ENCODE measurements at places on chromosomes 1 and 21.

DNA sequence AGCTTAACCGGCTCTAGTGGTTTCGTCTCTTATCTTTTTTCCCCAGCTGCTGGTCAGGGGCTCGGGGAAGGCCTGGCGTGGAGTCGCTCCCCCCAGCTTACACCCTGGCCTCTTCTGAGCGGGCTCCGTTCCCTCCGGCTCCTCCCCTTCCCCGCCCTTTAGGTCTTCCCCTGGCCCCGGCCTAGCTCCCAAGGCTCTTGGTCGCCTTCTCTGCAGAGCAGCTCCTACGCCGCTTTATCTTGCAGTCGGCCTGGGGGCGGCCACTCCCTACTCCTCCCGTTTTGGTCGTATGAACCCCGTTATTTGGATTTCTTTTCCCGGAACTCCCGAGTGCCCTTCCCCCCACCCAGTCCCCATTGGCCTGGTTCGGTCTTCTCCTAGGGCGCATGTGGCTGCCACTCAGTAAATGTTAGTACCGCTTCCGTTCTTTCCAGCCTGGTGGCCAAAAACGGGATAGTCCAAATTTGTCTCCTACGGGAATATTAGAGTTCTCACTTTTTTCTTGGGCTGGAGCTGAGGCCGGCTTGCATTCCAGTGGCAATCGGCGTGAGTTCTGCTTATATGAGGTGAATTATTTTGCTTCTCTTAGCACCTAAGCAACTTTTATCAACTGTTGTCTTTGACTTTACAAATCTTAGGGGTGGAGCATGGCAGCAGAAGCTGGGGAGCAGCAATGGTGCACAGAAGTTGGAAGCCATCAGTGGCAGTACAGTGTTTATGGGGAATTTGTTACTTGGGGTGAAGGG, 467 bp downstream of the THRAP3 start:
- peak; percentile 84 for ATAC-seq

- no peak for ATAC-seq
Observed at GRCh38 chr21:36813052-36813451, 114.1 kb downstream of the SIM2 start.

- no peak for ATAC-seq
Observed at GRCh38 chr1:158046715-158047510, 53.5 kb downstream of the KIRREL1 start.

DNA sequence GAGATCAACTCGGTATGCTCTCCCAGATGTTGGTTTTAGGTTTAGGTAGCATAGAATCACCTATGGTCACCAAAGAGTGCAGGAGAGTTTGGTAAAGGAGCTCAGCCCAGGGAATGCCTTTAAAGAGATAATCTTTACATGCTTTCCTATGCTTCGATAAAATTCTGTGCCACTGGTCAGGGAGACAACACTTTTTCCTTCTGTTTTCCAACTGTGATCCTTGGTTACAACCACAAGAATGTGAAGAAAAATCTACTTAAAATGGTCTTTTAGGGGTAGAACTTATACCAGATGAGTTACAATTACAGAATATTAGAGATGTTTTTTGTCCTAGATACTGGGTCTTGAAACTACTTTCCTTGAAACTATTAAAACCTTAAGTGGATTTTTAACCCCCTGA, 895.6 kb downstream of the TTLL7 start:
- no peak for ATAC-seq

DNA sequence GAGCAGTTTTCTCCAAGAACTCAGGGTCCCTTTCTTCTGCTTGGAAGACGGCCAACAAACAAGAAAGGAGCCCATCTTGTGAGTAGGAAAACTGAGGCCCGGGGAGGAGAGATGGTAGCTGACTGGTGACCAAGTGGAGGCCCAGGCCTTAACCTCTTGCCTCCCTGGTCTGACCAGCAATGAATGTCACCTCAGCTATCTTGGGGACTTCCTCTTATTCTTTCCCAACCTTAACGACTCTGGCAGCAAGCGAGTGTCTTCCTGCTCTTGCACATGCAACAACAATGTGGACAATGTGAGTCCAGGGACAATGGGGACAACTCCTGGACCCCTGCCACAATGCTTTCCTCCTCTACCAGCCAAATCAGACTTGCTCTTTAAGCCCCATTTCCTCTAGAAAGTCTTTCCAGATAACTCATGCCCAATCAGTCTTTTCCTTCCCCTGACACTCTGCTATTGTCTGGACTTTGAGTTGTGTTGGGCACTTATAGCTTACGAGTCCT, 12.6 kb downstream of the HSPG2 start:
- ATAC-seq = no peak

- ATAC-seq = peak; percentile 76
Observed at GRCh38 chr1:155218854-155219591, 10.5 kb downstream of the MTX1 start.

DNA sequence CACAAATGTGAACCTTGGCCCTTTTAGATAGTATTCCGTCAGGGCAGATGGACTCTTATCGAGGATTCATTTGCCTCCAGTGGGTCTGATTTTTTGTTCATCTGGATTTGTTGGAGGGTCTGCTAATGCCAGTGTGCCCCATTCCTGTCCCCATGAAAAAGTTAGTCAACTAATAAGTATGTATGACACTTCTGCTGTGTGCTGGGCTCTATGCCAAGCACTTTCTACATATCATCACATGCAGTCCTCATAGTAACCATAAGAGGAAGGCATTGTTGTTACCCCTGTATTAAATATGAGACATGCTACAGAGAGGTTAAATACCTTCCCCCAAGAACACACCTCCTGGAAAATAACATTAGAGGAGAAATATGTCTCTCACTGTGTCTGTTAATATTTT, 46.6 kb upstream of the MAB21L3 start:
- no peak for ATAC-seq

GRCh38 chr1:27447883-27448282, 42.1 kb downstream of the WASF2 start:
- no peak for ATAC-seq

DNA sequence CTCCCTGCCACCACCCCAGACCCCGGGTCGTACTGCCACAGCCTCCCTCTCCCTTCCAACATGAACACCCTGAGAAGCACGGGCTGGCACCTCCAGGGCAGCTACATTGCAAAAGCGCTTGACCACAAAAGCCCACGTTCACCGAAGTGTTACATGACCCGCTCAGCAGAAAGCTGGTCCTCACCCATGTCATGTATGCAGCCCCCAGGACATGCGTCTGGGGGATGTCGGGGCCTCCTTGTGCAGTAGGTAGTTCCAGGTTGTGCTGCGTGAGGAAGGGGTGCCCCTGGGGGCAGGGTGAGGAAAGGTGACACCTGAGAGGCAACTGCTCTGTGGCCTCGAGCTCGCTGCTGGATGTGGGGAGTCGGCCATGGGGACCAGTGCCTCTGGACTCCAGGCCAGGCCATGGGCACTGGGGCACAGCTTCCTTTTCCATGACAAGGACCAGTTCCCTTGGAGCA, 102.0 kb upstream of the C1orf174 start:
- ATAC-seq = no peak

DNA sequence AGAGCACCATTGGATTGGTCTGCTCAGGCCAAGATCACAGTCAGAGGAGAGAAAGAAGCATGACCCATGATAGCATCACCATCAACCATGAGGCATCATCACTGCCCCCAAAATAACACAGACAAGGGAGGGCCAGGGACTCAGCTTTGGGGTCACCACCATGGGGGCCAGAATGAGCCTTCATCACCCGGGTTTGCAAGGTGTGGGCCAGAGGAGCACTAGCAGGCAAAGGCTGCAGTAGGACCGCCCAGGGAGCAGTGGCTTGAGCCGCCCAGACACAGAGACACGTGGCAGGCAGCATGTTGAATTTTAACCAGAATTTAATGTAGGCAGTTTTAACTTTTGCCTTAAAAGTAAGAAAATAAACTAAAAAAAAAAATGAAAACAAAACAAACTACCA, 53.7 kb upstream of the TMPRSS2 start:
- no peak for ATAC-seq

DNA sequence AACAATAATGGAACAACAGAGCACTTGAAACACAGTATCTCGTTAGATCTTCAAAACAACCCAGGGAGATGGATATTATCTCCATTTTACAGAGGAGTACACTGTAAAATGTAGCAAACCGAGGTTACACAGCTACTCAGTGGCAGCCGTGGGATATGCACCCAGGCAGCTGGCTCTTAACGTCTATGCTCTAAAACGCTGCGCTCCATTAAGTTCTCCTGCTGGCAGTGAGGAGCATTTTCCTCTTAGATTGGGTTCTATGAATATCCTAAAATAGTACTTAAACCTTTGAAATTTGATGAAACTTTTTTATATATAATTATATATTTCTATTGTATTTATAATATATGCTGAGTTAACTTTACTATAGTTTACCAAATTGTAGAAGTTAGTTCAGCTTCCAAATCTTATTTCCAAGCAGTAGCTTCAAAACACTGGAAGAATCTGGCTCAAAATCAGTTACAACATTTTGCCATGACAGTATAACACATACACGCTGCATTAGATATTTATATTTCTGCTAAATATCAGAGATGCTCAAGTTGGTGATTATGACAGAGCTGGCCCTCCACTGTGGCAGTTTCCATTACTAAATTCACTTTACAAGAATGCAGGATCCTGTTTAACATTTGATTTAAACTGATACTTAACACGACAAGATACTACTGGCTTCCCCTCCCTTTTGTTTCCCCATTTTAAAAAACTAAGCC, 49.5 kb downstream of the TGFBR3 start:
- no peak for ATAC-seq

DNA sequence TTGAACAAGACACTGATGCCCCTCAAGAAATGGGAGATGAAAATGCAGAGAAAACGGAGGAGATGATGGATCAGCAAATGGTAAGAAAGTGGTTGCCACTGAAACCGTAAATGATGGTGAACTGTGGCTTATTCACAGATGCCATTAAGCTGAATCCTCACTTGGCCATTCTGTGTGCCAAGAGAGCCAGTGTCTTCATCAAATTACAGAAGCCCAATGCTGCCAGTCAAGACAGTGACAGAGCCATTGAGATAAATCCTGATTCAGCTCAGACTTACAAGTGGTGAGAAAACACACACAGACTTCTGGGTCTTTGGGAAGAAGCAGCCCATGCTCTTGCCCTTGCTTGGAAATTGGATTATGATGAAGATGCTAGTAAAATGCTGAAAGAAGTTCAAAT, 52.5 kb downstream of the NBPF6 start:
- ATAC-seq = peak; percentile 60

GRCh38 chr1:3668585-3669300, 16.4 kb downstream of the TP73 start:
- no peak for ATAC-seq

DNA sequence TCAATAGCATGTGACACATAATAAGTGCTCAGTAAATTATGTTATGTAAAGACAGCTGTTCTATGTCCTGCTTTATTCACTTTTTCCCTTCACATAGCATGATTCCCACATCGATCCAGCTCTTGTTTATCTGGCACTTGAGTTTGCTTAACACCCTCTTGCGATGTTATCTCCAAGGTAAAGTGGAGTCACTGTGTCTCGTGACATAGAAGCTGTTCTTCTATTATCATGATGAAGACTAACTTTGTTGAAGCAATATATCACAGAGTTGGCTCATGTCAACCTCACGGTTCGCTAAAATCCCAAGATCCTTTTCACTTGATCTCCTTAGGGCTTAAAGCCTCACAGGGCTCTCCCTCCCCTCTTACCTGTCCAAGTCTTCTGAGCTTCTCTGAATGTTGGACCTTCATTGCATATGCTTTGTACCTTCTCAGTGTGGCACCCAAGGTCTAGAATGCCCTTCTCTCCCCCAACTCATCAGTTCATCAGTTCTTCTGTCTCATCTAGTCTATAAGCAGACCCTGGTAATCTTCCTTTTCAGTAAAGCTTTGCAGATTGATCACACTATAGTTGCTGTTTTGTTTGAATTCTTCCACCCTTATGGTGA, 38.0 kb downstream of the PLXNA2 start:
- ATAC-seq = no peak

DNA sequence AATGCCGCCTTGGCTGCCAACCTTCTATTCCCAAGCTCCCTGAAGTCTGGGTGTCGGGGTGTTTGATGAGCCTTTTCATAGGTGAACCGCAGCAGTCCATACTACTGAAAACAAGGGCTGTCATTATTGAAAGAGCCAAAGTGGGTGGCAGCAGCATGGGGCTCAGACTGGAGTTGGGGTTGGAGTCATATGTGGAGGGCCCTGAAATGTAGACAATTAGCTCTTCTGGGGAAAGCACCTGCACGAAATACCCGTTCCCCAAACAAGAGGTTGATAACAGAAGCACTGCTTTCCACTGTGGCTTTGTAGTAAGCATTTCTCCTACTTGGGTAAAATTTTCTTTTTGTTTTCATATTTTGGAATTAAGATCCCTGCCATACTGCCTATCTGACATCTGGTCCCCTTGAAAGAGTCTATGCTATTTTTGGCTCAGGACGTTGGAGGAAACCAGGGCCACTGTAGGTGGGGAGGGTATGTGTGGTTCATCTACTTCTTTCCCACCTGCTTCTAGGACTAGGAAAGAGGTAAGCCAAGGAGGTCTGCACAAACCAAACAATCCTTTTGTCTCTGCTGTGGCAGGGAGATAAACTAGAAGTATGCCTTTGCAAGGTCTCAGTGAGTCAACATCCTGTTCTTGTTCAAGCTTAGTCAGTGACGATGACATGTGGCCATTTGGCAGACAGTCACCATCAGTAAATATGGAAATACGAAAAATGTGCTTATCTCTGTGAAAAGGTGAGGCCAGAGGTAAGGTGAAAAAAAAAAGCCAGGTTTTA, 197.0 kb upstream of the UBE2U start:
- ATAC-seq = peak; percentile 90

GRCh38 chr1:100622966-100623762, 85.2 kb downstream of the GPR88 start:
- ATAC-seq = no peak

GRCh38 chr1:202122639-202123335, at the start of gene GPR37L1:
Gene GPR37L1 (plus strand): TSS chr1:202122917. CDS start chr1:202122964, 47 bp downstream.
- ATAC-seq = peak; percentile 88

GRCh38 chr1:156284757-156285156, 632 bp downstream of the TMEM79 start:
- ATAC-seq = no peak

GRCh38 chr1:178047403-178048093, 46.4 kb upstream of the RASAL2 start:
- ATAC-seq = peak; percentile 16

DNA sequence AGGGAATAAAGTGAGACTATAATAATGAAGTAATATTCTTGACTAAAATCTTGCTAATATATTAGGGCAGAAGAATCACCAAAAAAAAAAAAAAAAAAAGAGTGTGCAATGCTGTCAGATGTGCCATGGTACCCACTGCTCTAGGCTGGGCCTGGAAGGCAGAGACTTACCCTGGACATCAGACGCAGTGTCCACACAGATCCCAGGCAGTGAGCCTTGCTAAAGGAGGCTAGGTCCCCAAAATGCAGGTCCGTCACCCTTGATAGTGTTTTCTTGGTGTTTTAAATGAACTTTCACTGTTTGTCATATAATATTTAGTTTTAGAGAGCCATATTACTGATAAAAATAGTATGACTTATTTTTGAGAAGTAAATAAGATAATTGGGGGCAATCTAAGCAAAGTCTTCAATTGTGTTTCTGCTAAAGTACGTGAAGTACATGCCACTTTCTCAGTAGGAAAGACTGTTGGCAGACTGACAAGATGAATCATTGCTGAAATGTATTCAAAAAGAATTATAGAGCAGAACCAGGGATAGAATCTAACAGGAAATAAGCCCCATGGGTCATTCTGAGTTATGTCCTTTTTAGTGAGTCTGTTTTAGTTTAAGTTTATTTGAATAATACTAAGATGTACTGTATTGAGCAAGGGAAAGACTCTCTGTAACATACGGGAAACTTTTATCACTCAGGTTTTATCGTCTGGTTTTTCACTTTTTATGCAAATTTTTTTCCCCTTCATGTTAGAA, 74.6 kb upstream of the PDC start:
- ATAC-seq = peak; percentile 95
